ENCODE measurements at places on chromosomes 1 and 21.
A peak's percentile ranks its signal among the peaks of the same experiment; 100 is the strongest.

DNA sequence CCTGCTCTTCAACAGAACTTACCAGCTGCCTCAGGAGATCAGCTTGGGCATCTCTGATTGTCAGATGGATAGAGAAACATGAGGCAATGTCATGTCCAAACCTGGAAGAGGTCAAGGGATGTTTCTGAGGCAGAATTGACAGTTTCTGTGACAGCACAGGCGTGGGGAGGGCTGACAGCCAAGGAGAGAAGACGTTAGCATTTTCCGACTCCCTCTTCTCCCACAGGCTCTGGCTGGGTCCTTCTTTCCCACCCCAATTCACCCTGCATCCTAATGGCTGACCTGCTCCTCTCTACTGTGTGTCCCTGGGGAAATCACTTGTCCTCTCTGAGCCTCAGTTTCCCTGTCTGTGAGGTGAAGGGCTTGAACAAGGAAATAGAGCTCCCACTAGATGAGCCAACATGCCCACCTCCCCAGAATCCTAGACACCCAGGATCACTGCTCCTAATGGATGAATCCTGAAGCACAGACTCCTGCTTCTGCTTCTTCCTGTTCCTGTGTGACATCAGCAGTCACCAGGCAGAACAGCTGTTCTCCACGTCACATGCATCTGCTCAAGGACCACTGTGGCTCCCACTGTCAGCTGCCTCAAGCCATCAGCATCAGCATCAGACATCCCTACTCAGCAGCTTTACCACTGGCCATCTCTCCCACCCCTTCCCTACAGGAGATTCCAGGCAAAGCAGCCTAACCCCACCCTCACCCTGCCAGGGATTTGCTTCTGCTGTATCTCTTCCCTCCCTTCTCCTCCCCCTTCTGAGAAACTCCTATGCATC is 408.0 kb downstream of the MATN1 start:
- no peak for DNase-seq

GRCh38 chr1:51957618-51958017 is 32.9 kb downstream of the RAB3B start:
- DNase-seq: no peak

DNA sequence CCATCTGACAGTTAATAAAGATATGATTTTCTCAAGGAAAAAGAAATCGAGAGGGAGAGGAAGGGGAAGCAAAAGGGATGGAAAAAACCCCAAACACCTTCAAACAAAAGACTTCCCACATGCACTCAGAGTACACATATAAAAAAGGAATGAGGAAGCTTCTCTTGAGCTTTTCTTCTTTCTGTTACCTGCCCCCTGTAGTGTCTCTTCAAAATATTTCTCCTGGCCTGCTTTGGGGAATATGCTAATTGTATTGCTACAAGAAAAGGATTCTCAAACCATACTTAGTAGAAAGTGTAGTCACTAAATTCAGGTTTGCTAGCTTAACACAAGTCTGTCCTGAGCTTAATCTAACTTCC is 58.7 kb downstream of the KIF14 start:
- no peak for DNase-seq

DNA sequence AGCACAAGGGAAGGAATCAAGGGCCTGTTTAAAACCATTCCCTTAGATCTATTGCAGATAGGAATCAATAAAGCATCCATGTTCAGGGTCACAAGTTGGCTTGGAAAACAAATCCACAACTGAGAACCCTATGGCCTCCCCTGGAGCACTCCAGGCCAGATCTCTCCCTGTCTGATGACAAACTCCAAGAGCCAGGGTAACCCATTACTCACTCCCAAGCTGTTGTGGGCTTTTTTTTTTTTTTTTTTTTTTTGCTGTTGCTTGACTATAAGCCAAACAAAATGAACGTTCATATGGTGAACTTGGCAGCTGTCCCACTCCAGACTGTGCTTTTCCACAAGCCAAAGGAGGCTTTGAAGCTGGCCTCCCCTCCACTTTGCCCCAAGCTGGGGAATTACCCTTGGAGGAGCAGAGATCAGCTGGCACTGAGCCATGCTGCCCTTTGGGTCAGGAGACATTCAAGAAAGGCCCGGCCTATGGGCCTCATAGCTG is 35.7 kb upstream of the VAV3 start:
- no peak for DNase-seq

DNA sequence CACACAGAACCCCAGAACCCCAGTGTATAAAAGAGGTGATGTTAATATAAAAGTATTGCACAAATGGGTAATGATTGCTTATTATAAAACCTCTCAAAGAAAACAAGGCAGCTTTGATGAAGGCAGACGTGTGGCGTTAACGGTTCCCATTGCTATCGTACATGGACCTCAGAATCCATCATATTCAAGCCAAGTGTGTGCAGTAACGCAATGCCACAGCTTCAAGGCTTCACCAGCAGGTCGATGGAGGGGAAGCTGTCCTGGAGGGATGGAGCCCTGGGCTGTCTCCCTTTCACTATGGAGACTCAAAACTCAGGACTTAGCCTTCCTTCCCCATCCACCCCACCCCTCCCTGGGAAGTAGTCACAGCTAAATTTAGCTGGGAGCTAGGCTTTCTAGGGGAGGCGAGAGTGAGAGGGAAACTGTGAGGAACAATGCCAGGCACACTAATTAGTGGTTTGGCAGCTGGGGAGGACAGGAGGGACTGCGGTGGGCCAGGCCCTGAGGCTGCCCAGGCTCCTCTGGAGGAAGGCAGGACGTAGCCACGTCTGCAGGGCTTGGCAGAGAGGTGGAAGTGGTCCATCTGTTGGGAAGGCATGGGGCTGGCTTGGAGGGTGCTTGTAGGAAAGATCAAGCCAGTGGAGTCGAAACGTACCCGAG is 121.2 kb downstream of the HMGB4 start:
- DNase-seq: no peak

DNA sequence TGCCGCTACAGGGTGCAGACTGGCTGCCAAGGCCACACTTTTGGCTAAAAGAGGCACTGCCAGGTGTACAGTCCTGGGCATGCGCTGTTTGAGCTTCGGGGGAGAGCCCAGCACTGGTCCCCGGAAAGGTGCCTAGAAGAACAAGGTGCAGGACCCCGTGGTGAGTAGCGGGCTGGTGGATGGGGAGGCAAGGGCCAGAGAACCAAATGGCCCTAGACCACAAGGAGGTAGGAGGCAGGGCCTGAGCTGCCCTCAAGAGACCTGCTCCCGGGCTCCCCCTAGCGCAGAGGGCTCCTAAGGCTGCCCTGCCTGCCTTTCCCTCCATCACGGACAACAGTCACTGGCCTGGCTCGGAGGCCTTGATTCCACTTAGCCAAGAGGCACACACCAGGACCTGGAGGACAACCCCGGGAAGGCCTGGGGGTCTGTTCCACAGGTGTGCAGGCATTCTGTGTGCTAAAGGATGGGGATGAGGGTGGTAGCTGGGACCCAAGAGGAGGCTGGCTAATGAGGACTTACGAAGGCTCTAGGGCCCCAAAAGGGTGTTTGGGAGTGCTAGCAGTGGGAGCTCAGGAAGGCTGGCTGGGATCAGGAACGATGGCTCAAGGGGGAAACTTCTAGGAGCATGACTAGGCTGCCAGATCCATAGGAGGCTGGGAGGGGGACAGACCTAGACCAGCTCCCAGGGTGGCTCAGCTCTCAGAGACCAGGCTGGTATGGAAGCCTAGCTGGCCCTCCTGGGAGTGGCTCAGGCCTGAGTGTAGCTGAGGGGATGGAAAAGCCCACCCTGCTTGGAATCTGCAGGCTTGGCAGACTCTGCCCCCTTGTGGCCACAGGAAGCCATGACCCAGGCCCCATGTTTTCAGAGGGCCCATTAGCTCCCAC is 742 bp downstream of the ARTN start:
- DNase-seq: peak; percentile 34

- no peak for DNase-seq
Observed at GRCh38 chr1:175968486-175969172, 225.2 kb upstream of the TNR start.

DNA sequence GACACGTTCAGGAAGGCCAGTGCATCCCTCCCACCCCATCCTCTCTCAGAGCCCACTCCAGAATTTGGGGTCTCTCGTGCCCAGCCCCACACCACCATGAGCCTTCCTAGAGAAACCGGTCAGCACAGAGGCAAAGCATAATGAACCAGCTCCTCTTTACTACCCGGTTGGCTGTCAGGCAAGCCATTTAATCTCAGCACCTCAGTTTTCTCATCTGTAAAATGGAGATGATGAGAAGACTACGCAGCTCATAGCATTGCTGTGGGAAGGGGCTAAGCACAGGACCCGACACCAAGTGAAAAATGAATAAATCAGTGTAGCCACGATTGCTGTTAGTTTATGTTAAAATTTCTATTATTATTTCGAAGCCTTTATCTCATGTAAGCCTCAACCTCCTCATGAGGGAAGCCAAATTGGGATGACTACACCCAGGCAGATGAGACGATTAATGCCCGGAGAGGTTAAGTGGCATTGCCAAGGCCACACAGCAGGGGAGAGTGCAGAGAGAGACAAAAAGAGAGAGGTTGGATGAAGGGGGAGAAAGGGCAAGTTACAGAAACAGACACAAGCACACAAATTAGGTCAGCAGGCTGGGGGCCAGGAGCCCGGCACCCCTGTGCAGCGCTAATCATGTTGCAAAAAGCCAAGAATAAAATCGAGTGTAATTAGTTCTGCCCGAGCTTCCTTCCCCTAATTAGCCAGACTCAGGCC is 25.7 kb downstream of the SDC3 start:
- DNase-seq: no peak

GRCh38 chr1:40383095-40383487 is 9.6 kb downstream of the SMAP2 start:
- DNase-seq: no peak

DNA sequence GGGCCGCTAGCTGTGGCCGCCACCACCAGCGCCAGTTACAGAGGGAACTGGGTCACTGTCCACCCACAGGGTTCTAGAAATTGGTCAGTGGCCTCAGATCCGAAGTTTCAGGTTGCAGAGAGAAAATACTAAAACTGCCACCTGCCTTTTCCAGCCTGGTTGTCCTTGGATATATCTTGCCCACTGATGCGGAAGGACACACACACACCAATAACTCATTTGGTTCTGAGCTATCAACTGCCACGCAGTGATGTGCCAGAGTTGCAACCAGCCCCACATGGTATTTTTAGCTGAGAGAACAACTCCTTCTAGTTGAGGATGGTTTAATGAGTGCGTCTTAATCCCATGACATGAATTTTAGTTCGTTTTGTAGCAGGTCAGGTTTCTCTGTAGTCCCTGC is 68.1 kb downstream of the SH3BGR start:
- no peak for DNase-seq

- DNase-seq: no peak
Observed at GRCh38 chr1:57204942-57205787, 218.7 kb downstream of the DAB1 start.

DNA sequence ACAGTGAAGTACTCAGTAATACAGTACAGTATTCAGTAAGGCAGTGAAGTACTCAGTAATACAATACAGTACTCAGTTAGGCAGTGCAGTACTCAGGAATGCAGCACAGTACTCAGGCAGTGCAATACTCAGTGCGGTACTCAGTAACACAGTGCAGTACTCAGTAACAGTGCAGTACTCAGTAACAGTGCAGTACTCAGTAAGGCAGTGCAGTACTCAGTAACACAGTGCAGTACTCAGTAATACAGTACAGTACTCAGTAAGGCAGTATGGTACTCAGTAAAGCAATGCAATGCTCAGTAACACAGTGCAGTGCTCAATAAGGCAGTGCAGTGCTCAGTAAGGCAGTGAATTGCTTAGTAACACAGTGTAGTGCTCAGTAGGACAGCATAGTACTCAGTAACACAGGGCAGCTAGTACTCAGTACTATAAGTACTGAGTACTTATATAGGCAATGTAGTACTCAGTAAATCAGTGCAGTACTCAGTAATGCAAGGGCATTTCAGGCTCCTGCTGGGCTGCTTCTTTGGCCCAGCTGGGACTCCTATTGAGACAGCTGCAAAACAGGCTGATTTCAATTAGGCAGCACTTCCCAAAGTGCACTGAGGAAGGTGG is 411.3 kb downstream of the DISC1 start:
- DNase-seq: no peak

DNA sequence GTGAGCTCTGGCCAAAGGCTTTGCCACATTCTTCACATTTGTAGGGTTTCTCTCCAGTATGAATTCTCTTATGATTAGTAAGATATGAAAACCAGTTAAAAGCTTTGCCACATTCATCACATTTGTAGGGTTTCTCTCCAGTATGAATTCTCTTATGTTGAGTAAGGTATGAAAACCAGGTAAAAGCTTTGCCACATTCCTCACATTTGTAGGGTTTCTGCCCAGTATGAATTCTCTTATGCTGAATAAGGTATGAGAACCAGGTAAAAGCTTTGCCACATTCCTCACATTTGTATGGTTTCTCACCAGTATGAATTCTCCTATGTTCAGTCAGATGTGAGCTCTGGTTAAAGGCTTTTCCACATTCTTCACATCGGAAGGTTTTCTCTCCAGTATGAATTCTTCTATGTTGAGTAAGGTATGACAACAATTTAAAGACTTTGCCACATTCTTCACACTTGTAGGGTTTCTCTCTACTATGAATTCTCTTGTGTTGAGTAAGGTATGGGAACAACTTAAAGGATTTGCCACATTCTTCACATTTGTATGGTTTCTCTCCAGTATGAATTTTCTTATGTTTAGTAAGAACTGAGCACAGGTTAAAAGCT is 20.7 kb downstream of the ZNF695 start:
- DNase-seq: no peak

- no peak for DNase-seq
Observed at GRCh38 chr1:94039514-94039870, 81.5 kb downstream of the ABCA4 start.

GRCh38 chr1:65866439-65866838 is 73.7 kb downstream of the PDE4B start:
- DNase-seq: no peak

- no peak for DNase-seq
Observed at GRCh38 chr1:189706594-189706993, 771.1 kb downstream of the BRINP3 start.
